IMR-90 (cell line): ENCODE measurements at places on chromosomes 11 and 22. TPM values are rescaled to one million over a fixed set of nuclear protein-coding genes. Genes with fewer than 3 reads are reported as not detected.
A peak's percentile ranks its signal among the peaks of the same experiment; 100 is the strongest.

SLC6A5 gene
- total RNA-seq, result not detected in 2 replicates

- peak; percentile 53 for DNase-seq
Observed at GRCh38 chr11:73426219-73426850, 50.1 kb downstream of the RELT start.

DNA sequence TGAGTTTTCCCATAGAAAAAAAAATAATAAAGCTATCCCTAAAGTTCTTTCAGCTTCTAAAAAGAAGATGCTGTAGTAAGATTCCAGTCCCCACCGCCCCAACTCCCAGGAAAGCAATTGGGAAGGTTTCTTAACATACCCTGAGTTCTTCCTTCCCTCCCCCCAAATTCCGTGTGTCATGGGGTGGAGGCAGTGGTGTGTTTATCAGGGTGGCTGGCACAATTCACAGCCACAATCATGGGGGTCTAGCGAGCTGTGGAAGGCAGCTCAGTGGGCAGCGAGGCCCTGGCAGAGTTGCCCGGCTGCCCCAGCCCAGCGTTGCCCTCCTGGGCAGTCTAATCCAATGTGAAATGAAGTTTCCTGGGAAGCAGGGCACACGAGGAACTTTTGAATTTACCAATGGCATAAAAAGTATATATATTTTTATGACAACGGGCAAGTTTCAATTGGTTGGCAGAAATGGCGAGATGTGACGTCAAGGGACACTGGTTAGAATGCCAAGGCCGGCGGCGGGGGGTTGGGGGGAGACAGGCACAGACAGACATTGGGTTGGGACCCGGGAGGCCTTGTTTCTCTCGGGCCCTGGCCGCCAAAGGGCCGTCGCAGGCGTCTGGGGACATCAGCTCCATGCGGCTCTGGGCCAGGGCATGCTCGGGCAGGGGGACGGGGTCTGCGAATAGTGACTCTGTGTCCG, 80.7 kb upstream of the PPARA start:
- DNase-seq, result peak; percentile 91

CXCR5 gene
- total RNA-seq, result not detected in 2 replicates

DNA sequence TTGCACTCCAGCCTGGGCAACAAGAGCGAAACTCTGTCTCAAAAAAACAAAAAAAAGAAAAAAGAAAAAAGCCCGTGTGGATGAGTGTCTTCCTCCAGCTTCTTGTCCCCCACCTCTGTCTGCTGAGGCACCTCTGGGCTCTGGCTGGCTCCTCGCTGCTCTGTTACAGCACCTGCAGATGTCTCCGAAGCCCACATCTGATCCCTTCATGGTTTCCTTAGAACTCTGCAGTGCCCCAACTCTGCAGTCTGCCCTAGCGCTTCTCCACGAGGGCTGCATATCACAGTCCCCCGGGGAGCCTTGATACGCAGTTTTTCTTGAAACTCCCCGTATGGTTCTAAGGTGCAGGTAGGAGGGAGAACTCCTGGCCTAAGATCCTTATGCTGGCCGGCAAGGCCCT, 15.9 kb downstream of the KCTD17 start:
- DNase-seq, result no peak

DNA sequence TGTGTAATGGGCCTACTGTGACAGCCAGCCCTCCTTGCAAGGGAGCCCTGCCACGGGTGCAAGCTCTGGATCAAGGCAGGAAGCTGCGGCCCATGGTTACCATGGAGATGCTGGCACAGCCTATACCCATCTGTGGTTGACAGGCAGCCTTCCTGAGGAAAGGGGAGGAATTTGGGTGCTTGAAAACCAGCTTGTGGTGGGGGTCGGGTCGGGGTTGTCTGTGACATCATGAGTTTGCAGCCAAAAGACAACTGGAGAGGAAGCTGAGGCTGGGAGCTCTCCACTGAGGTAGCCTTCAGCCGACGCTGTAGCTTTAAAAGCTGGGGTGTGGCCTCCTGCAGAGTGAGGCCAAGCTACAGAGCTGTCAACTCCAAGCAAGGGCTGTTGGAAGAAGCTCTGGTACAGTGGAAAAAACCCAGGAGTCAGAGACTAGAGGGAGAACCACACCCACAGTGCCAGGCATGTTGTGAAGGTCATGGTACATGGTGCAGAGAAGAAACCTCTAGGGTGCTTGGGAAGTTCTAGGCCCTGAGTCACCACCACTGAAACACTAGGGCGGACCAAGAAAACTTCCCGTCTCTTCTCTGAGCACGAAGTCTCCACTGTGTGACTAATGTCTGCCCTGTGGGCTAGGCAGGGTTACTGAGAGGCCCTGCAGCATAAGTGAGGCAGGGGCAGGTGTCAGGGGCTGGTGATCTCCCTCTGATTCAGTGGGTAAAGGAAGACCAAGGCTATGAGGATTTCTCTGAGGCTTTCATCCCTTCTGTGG, 10.8 kb upstream of the LDHA start:
- peak; percentile 96 for DNase-seq

DNA sequence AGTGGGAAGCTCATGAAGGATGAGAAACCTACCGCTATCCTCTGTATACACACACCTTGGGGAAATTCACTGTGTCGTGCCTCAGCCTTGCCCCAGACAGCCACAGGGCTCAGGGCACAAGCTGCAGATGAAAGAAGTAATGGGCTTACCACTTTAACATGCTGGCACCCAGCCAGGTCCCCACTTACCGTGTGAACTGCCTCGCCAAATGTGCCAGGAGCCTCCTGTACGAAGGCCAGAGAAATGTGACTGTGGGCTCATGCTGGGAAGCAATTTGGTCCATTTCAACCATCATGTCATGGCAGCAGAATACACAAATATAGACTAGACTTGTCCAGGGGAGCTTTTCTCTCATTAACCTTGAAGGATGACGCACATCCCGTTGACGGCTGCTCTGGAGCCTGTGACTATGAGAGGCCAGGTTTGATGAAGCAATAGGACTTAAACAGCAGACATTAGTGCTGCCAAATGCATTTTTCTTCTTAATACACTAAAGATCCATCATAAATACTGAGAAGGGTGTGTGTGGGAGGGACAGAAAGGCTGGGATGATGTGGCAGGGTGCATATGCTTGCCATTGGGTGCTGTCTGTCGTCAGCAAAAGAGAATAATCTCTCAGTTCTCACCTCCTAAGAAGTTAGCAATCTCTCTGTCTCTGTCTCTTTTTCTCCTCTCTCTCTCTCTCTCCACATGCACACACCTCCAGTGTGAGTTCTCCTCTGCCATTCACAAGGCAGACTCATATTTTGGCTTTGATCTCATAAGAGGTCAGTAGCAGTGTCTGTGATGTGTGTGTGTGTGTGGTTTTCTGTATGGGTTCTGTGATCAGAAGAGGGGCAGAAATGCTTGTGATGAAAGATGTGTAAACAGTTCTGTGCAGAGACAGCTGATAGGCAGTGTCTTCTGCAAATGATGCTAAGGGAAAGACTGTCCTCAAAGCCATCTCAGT, 142.4 kb downstream of the KIRREL3 start:
- peak; percentile 74 for DNase-seq

- DNase-seq, result no peak
Observed at GRCh38 chr11:74306435-74307175, 4.8 kb downstream of the P4HA3 start.

CALCA gene
- not detected in 2 replicates for total RNA-seq

DNA sequence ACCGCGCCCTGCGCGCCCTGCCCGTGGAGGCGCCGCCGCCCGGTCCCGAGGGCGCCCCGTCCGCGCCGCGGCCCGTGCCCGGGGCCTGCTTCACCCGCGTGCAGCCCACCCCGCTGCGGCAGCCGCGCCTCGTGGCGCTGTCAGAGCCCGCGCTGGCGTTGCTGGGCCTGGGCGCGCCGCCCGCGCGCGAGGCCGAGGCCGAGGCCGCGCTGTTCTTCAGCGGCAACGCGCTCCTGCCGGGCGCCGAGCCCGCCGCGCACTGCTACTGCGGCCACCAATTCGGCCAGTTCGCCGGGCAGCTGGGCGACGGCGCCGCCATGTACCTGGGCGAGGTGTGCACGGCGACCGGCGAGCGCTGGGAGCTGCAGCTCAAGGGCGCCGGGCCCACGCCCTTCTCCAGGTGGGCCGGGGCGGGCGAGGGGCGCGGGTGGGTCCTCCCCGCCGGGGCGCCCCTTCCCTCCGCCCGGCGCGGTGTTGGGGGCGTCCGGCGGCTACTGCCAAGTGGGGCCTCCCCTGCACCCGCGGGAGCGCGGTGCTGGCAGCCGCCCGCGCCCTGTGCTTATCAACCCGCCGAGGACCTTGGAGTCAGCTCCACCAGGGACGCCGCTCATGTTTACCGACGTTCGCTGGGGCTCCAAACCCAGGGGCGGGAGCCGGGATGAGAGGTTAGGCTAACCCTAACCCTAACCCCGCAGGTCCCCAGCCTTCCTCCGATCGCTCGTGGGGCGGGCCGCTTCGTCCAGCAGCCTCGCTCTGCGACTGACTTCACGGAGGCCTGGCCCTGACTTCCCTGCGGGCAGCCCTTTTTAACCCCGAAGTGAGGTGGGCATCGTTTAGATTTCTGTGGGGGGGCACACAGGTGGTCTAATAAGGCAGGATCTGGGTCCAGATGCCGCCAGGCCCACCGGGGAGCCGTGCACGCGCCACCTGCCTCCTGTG, 649 bp downstream of the SELENOO start:
- no peak for DNase-seq

DNA sequence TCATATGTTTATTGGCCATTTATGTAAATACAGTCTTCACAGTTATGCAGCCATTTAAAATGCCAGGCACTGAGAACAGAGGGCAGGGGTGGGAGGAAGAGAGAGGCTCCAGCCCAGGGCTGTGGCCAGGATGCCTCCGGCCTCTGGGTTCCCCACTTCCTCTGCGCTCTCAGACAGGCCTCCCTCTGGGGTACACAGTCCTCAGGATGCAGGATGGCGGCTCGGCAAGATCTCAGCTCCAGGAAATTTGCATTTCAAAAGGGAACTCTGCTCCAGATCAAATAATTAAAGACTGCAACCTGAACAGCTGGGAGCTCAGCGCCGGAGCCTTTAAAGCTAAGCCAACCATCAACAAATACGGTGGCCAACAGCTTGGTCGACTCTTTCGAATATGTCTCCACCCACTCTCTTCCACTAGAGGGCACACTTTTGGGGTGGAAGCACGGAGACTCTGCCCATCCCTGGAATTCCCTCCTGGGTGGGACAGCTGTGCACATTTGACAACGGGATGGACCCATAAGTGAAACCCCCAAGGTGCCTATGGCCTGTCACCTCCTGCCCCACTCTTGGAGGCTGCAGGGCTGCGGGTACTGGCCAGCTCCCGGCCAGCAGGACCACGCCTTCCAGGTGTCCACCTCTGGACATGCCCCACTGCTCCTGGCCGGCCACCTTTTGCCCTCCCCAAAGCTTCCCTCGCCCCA, 1044.7 kb downstream of the BRD1 start:
- DNase-seq, result no peak

GRCh38 chr22:23197836-23198235, 17.5 kb downstream of the BCR start:
- DNase-seq, result no peak

DNA sequence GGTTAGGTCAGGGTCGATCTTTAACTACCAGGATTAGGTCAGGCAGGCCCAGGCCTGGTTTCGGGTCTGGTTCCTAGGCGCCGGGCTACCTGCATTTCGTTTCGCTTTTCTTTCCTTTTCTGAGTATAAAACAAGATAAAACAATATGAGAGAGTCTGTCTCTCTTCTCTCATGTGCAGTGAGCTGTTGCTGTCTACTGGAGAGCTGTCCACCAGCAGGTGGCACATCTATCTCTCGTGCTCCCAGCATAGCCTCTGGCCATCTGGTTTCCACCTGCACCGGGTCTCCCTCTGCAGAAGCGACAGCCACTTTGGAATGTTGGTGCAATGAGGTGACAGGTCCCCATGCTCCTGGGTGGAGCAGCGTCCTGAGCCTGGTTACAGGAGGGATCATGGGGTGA, 27.6 kb downstream of the RIBC2 start:
- DNase-seq, result peak; percentile 68

NXPE2 gene
- total RNA-seq, result not detected in 2 replicates

MMP8 gene
- total RNA-seq, result under 0.01 and 0.18 TPM in 2 replicates

SLCO2B1 gene
- not detected in 2 replicates for total RNA-seq

GRCh38 chr22:39900306-39901227, at the start of gene GRAP2:
GRAP2 (plus strand) TSS chr22:39901084; CDS start chr22:39947107, 46,023 bp downstream.
- DNase-seq, result no peak

DNA sequence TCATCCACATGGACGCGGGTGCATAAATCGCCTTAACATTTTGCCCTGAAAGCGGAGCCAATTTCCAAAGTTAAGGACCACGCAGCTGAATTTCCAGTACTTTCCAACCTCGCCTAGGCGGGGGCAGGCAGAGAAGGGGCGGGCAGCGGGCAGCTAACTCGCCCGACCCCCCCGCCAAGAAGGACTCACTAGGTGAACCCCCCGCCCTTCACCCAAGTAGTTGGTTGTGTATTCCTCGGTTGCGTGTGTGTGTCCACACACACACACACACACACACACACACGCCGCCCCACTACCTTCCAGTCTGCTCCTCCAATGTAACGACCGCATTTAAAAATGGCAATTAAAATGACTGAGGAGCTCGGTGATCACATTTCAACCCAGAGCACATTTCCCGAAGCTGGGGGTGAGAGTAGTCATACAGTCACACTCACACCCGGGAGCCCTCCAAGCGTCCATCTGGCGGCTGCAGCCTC, 1.4 kb downstream of the TENM4 start:
- DNase-seq, result peak; percentile 59

DNA sequence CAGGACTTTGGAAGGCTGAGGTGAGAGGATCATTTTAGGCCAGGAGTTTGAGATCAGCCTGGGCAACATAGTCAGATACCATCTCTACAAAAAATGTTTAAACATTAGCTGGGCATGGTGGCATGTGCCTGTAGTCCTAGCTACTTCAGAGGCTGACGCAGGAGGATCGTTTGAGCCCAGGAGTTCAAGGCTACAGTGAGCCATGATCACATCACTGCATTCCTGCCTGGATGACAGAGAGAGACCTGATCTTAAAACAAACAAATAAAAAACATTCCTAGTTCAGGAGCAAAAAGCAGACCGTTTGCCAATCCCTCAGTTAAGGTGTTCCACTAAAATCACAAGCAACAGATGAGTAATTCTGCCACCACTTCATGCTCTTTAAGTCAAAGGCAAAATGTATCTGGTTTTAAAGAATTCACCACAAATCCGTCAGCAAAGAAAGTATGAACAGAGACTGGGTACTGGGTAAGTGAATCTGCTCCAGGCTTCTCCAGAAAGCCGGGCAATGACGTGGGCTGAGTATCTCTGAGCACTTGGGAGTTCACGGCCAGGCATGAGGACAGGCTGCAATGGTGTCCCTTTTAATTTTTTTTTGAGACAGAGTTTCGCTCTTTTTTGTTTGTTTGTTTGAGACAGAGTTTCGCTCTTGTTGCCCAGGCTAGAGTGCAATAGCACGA, 19.5 kb downstream of the CLTCL1 start:
- peak; percentile 74 for DNase-seq

DNA sequence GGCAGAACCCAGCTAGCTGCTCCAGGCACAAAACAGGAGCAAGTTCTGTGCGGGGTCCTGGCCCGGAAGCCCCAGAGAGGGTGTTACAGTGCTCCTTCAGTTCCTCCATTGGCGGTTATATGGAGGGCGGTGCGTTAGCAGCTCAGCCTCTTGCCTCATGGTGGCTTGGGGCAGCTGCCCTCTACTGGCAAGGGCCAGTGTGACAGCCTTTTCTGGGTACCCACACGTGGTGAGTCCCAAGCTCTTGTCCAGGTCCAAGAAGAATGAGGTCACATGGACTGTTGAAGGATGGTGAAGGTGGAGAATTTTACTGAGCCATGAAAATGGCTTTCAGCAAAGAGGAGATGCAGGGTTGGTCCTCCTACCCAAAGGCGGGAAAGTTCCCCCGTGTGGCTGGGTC, 100.5 kb downstream of the WT1 start:
- no peak for DNase-seq
